ENCODE measurements at places on chromosomes 3 and 15.

DNA sequence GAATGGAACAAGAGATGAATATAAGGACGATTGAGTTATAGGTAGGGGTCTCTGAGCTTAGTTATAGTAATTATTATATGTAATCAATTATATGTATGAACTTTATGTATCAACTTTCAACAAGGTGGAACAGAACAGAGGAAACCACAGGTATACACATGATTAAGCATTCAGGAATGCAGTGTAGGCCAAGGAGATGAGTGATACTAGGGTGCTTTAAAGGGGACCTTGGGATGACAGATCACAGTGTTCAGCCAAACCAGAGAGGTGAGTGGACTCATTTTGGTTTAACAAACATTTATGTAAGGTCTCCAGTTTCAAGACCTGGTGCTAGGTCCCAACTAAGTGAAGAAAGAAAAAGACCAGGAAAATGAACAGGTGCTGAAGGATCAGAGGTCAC lies 895.5 kb downstream of the ROBO2 start:
- DNase-seq = no peak

- DNase-seq = no peak
These were observed 6.1 kb upstream of the HGD start for GRCh38 chr3:120688121-120688520.

- no peak for DNase-seq
These were observed 20.5 kb downstream of the TIGIT start for GRCh38 chr3:114314282-114314681.

GRCh38 chr3:143677430-143677829 lies 170.8 kb downstream of the SLC9A9 start:
- DNase-seq = no peak

DNA sequence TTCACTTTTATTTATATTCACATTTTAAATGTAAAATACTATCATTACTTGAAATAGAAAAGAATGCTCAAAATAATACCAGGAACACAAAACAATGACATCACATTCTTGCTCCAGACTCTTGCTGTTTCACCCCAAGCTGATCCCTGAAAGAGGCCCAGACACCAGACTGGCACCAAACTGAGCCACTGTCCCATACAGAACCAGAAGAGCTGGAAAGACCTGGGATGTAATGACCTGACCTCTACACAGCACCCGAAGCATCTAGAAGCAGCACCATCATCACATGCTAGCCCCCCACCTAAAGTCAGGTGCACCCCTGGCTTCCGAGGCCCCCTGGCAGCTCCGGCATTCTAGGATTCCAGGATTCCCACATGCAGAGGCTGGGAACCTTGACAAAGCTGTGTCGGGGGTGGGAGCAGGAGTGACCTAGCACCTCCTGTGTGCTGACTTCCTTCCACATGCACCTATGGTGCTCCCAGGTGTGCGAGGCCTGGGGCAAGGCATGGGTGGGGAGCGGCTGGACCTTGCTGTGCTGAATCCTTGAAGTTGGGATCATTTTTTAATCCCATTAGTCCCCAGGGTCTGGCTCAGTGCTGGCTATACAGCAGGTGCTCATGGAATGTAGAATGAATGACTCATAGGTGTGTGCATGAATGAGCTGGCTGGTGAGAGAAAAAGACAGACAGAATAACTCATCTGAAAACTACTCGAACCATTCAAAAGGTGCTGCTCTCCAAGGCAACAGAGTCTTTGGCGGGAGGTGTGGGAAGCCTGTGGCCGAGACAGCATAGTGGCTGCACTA lies 144.7 kb upstream of the IQSEC1 start:
- no peak for DNase-seq

- no peak for DNase-seq
These were observed 5.1 kb downstream of the ATP13A3 start for GRCh38 chr3:194481525-194482195.

DNA sequence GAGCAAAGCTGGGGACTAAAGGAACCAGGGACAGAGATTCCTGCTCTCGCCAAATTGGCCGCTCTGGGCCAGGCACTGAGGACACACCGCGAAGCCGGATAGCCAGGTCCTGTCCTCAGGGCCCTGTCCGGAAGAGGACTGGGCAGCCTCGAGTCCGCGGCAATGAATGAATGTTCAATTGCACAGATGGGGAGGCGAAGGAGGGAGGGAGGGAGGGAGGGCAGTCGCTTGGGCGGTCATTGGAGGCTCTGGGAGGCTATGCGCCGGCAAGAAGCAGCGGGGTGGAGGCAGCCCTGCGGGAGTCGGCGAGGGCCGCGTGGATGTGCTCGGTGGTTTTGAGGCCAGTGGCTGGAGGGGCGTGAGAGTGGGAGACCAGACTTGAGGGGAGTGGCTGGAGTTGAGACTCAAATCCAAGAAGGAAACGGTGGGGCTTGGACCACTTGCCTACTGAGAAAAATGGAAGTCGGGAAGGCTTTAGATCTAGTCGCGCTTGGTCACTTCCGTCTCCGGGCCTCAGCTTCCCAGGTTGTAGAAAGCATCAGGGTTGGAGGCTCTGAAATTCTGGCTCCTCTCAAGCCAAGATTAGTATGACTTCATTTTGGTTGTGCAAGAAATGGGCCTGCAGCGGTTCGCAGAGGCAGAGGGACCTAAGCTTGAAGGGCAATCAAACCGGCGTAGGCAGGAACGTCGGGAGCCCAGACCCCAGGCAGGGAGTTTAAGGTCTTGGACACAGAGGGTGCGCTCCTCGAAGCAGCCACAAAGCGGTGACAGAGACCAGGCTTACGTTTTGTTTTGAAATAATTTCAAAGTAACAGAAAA lies 21.1 kb upstream of the PLXND1 start:
- peak; percentile 30 for DNase-seq

DNA sequence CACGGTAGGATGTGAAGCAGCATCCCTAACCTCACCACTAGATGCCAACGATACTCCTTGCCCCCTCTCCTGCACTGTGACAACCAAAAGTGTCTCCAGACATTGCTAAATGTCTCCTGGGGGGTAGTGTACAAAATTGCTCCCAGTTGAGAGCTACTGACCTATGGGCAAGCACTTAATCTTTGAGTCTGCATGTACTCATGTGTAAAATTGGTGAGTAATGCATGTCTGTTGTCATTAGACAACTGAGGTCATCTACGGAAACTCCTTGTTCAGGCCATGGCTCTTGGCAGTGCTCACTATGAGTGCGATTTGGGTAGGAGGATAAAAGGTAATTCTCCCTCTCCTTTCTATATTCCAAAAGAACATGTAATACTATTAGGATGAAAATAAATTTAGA lies 29.2 kb downstream of the PDHB start:
- no peak for DNase-seq

- DNase-seq = no peak
These were observed 5.5 kb downstream of the MAP6D1 start for GRCh38 chr3:183819831-183820230.

- DNase-seq = no peak
These were observed 12.6 kb downstream of the CCDC14 start for GRCh38 chr3:123948449-123948848.

DNA sequence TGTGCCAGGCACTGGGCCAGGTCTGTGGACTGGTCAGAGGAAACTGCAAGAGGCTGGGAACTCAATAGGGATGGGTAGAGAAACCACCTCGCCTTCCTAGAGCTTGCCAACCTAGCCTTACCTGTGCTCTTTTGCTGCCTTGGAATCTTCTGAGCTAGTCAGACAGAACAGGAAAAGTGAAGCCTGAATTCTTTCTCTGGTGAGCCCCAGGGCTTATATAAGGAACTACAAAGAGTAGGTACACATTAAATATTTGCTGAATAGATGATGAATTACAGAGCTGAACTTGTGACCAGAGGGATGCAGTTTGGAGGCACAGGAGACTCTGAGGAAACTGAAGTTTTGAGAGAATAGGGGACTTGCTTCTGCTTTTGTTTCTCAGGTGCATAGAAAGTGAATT lies 15.6 kb upstream of the FBXW12 start:
- no peak for DNase-seq

DNA sequence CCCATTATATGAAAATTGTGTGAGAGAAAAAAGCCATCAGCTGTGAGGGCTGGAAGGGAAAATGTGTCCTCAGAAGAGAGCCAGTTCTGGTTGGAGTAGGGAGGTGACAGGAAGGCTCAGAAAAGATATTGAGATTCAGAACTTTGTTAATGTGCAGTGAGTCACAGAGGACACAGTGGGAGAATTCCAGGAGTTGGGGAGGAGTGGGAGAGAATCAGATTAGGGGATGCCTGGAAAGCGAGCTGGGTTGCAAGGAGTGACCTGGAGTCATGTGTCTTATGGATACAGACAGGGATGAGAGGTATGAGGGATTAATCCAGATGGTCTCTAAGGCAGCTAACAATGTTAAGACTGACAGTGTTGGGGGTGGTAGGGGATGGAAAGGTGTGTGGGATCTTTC lies 67.5 kb downstream of the CHST2 start:
- no peak for DNase-seq

- DNase-seq = no peak
These were observed 38.9 kb downstream of the EFCAB12 start for GRCh38 chr3:129389572-129389937.

DNA sequence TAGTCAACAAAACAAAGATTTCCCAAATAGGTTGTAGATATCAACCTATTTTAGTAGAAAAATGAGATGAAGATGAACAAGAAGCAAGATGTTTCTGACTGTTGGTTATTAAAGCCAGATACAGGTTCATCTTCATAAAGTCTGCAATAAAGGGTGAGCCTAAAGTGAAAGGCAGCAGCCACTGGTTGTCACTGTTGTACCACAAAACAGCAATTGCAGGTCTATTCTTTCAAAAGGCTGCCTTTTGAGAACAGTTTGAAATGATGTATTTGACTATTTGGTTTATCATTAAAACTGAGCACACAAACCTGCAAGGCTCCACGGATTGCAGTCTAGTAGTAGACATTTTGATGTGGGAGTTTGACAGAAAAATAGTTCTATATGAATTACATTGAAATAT lies 543.4 kb downstream of the GBE1 start:
- no peak for DNase-seq

DNA sequence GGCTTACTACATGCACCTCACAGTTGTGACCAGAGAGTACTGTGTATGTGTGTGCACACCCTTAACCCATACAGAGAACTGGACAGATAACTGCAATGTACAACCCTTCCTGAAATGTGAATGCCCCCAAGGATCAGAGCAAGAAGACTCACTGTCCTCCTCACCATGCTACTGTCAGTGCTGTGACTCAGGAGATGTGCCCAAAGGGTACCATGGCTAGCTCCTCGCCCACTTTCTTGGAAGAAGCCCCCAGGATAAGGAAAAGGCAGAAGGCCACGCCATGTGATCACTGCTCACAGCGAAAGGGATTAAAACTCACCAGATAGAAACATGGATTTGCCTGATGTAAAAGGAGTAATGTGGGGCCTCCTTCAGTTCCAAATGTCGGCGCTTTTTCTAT lies 41.8 kb downstream of the UBP1 start:
- no peak for DNase-seq

DNA sequence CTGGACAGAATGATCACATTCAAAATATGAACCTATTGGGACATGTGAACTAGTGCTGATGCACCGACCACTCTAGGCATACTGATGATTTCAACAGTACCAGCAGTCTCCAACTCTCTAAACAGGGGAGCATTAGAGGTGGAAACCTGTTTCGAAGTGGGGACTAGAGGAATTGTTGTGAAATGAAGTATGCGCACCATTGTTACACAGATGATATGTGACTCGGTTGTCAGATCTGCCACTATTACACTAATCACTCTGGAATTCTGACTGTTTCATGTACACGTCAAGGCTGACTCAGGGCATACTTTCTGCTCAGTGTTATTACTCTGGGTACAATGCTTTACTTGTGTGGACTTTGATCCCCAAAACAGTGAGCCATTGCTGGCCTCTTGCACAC lies 198.2 kb upstream of the UBE2E2 start:
- DNase-seq = no peak

- DNase-seq = no peak
These were observed 52.8 kb downstream of the LSM3 start for GRCh38 chr3:14231145-14231990.

DNA sequence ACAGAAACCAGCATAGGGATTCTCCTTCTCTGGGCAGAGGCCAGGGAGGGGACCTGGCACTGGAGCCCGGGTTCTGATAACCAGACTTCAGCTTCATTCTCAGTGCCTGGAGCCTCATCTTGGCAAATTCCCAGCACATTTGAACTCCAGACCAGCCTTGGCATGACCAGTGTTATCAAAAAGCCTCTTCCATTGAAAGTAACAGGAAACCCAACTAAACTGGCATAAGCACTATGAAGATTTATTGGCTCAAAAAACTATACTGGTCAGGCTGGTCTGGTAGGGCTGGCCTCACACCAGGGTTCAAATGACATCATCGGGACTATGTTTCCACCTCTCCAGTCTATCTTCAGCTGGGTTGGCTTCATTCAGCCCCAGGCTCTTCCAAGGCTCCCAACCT lies 48.1 kb upstream of the THUMPD3 start:
- DNase-seq = no peak

- DNase-seq = no peak
These were observed 210.6 kb upstream of the ZPLD1 start for GRCh38 chr3:102224171-102224570.

DNA sequence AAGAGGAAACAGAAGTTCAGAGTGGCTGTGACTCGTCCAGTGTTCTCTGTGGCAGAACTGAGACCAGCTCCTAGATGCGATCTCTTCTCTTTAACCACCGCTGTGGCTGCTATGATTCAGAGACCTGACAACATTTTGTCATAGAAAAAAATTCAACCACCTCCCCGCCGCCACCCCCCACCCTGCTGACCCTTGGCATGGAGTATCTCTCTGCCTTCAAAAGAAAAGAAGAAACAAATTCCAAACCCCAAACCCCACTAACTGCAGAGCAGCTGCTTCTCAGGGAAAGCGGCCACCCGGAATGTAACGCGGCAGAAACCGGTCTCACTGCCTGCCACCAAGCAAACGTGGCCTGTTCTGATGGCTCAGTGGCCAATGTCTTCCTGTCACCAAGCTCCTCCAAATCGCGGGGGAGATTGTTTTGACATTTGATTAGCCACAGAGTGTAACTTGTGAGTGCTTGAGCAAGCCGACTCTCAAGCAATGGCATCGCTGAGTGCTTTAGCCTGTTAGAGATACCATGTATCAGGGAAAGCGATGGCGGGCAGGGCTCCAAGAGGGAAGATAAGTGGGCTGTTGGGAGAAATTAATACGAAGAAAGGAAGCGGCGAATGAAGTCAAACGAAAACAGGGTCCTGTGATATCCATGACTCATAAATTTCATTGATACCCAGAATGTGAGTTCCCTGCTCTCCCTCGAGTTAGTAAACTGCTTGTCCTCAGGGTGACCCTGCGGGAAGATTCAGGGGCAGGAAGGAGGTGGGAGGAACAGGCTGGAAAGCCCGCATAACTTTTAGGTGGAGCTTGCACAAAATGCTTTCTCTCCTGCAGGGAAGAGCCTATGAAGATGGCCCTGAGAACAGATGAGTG lies 44.8 kb upstream of the TLE3 start:
- DNase-seq = no peak

DNA sequence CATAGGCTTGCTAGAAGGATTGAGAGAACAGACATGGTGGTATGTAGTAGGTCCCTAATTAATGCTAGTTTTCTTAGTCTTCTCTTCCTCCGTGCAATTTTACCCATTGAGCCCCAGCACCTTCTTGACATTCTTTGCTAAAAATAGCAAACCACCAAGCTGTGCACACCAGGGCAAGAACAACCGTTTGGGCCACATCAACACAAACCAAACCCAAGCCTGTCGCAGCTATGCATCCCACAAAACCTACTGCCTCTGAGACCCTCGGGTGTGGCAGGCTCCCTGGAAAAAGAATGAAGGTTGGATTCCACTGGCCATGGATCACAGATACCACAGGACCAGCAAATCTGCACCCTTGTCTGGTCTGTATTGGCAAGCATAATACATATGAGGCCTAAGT lies 27.1 kb downstream of the HEG1 start:
- no peak for DNase-seq

GRCh38 chr3:183586477-183586876 lies 31.0 kb upstream of the KLHL6 start:
- no peak for DNase-seq

- DNase-seq = no peak
These were observed 8.6 kb upstream of the TNFAIP8L3 start for GRCh38 chr15:51103330-51103729.
